Transverse colon (tissue), 4 donors: ENCODE measurements at places on chromosomes 5 and 9.

DNA sequence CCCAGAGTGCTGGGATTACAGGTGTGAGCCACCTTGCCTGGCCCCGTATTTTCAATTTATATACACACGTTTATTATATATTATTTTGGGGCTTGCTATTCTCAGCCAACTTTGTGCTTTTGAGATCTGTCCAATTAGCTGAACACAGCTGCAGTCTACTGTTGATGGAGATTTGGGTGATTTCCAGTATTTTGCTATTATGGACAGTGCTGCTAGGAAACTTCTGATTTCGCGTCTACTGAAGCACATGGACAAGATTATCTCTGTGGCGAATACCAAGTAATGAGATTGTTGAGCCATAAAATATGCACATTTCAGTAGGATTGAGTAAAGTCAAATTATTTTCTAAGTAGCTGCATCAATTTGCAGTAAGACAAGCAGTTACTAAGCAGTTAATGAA is 1731.2 kb upstream of the CDH6 start:
- DNase-seq, result no peak

- no peak for DNase-seq
Observed at GRCh38 chr5:118468085-118468484, 520.3 kb downstream of the DTWD2 start.

GRCh38 chr5:176161431-176161830 is 76.8 kb upstream of the SIMC1 start:
- DNase-seq, result no peak

GRCh38 chr5:170848033-170848432 is 13.8 kb upstream of the RANBP17 start:
- DNase-seq, result no peak

DNA sequence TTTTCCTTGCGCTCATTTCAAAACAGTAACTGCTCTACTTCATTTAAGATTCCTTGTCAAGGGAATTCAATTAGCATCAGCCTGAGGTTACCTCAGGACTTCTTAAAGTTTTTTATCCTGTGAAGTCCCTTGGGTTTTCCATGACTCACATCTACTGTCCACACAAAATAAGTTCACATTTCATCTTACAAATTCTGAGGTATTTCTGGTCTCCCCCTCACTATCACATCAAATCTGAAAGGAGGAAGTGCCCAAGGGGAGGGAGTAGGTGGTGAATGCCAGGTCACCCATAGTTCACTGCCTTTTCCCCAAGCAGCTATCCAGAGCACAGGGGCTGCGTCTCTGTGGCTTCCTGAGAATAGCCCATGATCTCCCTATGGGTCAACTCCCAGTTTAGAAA is 227.1 kb upstream of the NREP start:
- DNase-seq, result no peak

GRCh38 chr5:154791535-154791934 is 36.4 kb downstream of the LARP1 start:
- no peak for DNase-seq

DNA sequence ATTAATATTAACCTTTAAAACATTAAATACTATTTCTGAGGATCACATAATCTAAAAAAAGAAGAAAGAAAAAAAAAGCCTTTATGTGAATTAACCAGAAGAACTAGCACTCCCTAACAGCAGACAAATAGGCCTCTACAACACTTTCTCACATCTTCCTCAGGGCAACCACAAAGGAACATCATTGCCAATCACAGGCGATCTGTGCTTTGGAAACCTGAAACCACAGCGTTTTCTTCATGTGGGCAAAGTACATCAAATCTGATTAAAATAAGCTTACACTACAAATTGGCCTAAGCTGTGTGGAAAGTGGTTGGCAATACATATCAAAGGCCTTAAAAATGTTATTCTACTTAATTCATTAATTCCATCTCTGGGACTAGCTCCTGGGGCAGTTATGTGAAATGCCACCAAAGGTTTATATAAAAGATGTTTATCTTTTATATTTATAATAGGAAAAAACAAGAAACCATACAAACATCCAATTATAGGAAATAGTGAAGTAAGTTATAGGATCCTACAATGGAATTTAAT is 184.8 kb upstream of the TBCA start:
- DNase-seq, result no peak

DNA sequence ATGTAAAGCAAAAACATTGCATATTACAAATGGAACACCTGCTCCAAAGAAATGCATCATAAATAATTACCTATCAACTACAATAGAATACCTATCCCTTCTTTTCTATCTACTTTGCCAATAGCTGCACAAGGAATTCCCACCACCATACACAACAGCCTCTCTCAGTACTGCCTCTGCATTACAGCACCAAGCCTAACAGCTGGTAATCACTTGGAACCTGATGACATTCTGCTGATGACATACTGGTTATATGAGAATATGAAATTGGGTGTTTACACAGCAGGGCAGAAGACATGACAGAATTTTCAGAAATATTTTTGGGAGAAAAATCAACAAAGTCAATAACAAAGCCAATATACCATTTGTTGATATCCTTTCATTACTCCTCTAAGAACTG is 43.2 kb downstream of the PSMB7 start:
- no peak for DNase-seq

GRCh38 chr9:15248081-15248480 is 58.9 kb downstream of the TTC39B start:
- DNase-seq, result no peak

DNA sequence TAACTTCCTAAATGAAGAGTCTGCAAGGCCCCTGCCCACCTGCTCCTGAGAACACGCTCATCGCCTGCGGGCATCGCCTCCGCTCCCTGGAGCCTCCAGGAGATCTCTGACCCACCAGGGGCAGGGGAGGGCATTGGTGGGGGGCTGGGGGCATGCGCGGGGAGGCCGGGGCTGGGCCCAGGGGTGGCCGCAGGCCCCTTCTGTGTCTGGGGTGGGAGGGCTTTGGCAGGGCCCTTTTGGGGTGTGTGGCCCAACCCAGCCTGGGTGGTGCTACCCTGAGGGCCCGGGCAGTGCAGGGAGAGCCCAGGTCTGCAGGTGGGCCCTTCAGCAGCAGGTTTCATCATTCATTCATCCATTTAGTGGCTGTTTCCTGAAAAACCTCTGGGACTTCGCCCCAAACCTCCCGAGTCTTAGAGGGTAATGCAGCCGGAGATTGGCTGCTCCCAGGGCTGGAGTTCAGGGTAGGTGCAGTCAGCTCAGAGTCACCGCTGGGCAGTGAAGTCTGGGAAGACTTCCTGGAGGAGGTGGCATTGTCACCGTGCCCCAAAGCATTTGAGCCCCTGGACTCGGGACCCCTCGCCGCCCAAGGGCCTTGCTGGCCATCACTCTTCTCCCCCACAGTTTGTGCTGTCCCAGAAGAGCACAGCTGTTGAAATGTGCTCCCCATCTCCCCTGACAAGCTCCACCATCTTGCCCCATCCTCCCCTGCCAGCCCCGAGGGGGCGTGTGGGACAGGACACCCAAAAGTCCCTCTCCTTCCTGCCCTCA is 255.1 kb downstream of the PARP8 start:
- no peak for DNase-seq

DNA sequence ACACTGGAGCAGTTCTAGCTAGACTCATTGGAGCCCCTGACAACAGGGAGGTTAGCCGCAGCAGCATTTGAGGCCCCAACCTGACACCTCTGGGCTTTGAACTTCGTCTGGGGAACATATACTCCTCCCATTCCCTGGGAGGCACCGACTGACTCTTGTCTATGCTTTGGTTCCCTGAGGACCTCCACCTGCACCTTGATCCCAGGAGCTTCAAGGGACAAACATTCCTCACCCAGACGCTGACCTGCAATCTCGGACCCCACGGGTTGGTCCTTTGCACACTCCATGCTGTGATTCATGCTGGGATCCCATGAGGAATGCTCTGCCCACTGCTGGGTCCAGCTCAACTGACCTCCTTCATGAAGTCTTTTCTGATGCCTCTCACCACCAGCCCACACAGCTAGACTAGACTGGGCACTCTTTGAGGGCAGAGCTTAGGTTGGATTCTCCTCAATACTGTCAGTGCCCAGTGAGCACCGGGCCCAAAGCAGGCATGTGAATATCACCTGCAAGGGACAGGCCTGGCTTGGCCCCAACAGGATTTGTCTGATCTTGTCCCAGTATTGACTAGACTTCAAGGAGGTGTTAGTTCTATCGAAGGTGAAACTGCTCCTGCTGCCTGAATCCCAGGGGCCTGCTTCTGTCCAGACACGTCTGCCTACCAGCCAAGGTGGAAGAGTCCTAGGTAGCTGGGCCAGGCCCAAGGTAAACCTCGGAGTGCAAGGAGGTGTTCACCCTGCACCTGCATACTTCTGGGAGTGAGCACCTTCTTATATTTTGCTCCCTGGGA is 51.8 kb upstream of the ZBTB43 start:
- no peak for DNase-seq

- no peak for DNase-seq
Observed at GRCh38 chr5:135373736-135374515, 25.1 kb downstream of the MACROH2A1 start.
